NCI-H1930 (cell line): ENCODE measurements at places on chromosomes 6 and 20.

- DNase-seq = no peak
Measured at GRCh38 chr20:63844511-63844991, 13.5 kb upstream of the ZBTB46 start.

GRCh38 chr20:25987073-25987927 is 290.6 kb upstream of the ZNF337 start:
- DNase-seq = peak; percentile 53

GRCh38 chr6:136846046-136846445 is 23.7 kb downstream of the PEX7 start:
- peak; percentile 13 for DNase-seq

GRCh38 chr6:90294614-90294988 is 2.0 kb downstream of the BACH2 start:
- no peak for DNase-seq

DNA sequence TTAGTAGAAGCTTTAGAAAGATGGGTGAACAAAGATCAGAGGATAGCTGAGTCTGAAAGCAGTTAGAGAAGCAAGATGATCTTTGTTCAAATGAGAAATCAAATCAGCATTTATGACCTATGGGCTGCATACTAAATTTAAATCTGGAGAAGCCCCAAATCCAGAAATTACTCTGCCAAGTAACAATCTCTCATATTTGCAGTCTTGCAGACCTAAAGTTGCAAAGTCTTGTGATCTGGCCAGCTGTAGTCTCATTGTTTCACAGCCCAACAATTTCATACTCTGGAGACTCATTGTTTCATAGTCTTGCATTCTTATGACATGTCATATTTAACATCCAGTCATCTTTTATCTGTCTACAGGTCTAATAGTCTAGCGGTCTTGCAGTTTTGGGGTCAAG is 364.9 kb upstream of the RSPO3 start:
- DNase-seq = no peak

- no peak for DNase-seq
Measured at GRCh38 chr6:6508643-6509042, 79.9 kb upstream of the LY86 start.

- no peak for DNase-seq
Measured at GRCh38 chr6:158589366-158589765, 29.5 kb downstream of the TMEM181 start.

DNA sequence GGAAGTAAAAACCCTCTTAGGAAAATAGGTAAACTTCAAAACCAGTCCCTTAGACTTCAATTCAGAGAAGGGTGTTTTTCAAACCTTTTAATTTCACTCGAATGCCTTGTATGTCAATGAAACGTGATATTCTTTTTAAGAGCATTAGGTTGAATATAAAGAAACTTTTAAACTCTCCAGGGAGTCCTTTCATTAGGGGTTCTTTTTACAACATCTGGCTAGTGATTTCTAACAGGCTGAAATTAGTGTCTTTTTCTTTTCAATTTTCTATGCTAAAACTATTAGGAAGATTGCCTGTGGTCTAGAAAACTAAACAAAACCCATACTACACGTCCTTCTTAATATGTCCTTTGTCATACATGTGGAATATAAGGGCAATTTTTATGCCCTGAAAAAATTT is 569.7 kb upstream of the CITED2 start:
- DNase-seq = peak; percentile 73

DNA sequence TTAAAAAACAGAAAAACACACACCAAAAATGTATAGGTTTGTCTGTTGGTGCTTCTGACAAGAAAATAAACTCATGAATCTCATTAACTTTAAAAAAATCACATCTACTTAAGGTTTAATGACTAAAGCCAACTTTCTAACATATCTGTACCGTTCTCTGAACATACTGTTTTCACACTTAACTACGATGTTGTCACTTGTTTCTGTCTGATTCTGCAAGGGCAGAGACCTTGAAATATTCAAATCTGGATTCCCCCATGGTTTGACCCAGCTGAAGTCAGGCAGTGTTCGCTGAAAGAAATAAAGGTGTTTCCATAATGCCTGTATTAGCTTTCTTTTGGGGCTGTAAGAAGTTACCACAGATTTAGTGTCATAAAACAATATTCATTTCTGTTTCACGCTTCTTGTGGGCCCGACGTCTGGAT is 2.7 kb upstream of the ASXL1 start:
- no peak for DNase-seq
